ENCODE measurements at places on chromosomes 1 and 21.

DNA sequence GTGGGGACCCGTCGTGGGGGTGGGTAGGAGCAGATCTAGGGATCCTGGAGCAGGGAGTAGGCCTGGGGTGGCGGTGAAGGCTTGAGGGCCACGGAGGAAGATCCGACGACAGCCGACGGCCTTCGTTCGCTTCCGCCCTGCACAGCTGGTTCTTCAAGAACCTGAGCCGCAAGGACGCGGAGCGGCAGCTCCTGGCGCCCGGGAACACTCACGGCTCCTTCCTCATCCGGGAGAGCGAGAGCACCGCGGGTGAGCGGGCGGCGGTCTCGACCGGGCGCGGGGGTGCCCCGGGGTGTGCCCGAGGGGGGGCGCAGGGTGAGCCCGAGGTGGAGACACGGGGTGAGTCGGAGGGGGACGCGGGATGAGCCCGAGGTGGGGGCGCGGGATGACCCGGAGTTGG is 16.5 kb upstream of the HDAC1 start:
- no peak for DNase-seq

DNA sequence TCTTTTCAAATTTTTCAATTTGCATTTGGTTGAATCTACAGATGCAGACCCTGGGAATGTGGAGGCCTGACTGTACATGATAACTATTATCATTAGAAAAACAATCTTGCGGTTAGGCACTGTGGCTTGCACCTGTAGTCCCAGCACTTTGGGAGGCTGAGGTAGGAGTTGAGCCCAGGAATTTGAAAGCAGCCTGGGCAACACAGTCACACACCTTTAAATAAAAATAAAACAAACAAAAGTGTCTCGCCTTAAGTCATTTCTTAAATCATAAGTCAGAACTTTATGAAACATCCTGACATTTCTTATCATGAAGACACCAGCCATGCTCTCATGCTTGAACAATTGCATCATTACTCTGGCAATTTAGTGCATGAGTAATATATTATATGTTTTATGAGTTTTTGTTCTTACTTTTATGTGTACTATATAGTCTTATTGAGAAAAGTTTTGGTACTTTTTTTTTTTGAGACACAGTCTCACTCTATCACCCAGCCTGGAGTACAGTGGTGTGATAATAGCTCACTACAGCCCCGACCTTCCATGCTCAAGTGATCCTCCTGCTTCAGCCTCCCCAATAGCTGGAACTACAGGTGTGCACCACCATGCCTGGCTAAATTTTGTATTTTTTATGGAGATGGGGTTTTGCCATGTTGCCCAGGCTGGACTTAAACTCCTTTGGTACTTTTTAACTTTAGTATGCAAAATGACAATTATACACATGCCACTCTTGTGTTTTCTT is 7.8 kb downstream of the TBX19 start:
- DNase-seq, result no peak

GRCh38 chr1:119326251-119326650 is 42.3 kb upstream of the HAO2 start:
- no peak for DNase-seq

DNA sequence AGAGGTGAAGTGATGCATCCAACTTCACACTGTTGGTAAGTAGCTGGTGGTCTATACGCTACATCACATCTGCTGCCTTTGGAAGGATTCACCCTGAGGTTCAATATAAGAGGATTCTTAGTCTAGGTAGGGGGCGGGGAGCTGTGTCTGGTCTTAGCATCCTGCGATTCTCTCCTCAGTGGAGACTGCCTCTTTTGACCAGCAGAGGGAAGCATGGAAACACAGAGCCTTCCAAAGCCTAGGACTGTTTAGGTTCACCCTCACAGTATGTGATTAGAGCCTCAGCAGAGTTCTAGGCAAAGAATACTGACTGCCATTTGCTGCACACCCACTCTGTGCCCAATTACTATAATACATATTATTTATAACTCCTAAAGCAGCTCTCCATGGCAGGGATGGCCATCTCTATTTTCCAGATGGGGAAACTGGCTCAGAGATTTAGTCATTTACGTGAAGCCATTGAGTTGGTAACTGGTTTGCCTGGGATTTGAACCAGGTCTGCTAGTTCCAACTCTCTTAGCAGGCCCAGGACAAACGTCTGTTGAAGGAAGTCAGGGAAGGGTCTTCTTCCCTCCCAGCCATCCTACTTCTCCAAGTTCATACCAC is 28.9 kb upstream of the EFCAB14 start:
- DNase-seq, result peak; percentile 69
